Glutamatergic neuron (in vitro differentiated cells): ENCODE measurements at places on chromosomes 11 and 22.

DNA sequence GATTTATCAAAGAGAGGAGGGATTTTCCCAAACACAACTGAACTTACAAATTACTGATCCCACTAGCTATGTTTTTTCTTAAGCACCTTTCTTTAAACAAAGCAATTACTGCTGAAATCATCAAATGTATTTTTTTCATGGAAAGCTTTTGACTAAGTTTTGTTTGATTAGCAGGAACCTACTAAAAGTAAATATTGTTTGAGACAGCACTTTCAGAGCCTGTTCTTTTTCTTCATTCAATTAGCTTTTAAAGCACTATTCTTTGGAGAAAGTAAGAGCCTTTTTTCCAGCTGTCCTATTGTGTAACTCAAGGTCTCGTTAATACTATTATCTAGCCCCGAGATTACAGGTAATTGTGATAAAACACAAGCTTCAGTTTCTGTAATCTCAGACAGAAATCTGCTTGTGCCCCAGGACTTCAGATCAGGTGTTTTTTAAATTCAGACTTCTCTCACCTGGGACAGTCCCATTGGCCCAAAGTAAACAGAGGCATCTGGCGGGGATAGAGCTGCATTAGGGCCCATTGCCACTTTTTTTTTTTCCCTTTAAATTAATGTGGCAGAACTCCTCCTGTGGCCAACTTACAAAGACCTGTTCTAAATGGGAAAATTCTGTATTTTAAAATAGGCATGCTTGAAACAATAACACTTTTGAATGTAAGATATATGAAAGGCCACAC lies 11.0 kb downstream of the CSTPP1 start:
- DNase-seq = no peak
- H3K4me3 ChIP-seq = no peak overlapping the region
- H3K36me3 ChIP-seq = no peaks in the 10 kb centered on the region
- H3K27me3 ChIP-seq = no peaks in the 10 kb centered on the region
- H3K27ac ChIP-seq = no peak overlapping the region

DNA sequence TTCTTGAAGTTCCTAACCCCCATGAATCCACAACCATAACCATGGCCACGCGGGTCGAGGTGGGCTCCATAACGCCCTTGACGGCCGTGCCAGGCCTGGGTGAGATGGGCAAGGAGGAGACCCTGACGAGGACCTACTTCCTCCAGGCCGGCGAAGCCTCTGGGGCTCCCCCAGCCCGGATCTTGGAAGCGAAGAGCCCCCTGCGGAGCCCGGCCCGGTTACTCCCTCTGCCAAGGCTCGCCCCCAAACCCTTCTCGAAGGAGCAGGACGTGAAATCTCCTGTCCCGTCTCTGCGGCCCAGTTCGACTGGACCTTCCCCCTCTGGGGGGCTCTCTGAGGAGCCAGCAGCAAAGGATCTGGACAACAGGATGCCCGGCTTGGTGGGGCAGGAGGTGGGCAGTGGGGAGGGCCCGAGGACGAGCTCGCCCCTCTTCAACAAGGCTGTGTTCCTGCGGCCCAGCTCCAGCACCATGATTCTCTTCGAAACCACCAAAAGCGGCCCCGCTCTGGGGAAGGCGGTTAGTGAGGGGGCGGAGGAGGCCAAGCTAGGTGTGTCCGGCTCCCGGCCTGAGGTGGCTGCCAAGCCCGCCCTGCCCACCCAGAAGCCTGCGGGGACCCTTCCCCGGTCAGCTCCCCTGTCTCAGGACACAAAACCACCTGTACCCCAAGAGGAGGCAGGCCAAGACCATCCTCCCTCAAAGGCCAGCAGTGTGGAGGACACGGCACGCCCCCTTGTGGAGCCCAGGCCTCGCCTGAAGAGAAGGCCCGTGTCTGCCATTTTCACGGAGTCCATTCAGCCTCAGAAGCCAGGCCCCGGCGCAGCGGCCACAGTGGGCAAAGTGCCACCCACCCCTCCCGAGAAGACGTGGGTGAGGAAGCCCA lies 75.7 kb downstream of the KIAA1671 start:
- no peaks in the 10 kb centered on the region for H3K36me3 ChIP-seq
- DNase-seq = peak; percentile 77
- no peak overlapping the region for H3K4me3 ChIP-seq
- H3K27me3 ChIP-seq = peaks cover 2% of the 10 kb centered on the region

DNA sequence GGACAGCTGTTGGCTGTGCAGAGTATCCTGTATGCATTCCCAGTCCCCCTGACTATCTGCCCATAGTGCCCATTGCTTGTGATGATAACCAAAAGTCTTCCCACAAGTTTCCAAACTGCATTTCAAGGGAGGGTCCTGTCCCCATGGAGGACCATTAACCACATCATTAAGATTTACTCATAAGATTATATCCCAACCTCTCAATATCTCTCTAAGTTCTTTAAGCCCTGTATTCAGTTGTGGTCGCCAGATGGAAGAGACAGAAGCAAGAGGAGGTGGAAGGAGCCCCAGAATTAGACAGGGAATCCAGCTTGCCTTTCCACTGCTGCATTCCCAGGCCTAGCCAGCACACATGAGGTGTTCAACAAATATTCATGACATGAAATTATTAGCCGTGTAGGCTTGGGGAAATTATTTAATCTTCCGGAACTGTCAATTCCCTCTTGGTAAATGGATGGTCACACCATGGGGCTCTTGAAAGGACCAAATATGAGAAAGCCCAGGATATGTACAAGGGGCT lies 42.6 kb upstream of the TIMP3 start:
- H3K4me3 ChIP-seq = no peak overlapping the region
- no peaks in the 10 kb centered on the region for H3K36me3 ChIP-seq
- H3K27me3 ChIP-seq = peaks cover 3% of the 10 kb centered on the region
- no peak overlapping the region for H3K27ac ChIP-seq
- DNase-seq = no peak
- H3K4me1 ChIP-seq = no peaks in the 10 kb centered on the region

DNA sequence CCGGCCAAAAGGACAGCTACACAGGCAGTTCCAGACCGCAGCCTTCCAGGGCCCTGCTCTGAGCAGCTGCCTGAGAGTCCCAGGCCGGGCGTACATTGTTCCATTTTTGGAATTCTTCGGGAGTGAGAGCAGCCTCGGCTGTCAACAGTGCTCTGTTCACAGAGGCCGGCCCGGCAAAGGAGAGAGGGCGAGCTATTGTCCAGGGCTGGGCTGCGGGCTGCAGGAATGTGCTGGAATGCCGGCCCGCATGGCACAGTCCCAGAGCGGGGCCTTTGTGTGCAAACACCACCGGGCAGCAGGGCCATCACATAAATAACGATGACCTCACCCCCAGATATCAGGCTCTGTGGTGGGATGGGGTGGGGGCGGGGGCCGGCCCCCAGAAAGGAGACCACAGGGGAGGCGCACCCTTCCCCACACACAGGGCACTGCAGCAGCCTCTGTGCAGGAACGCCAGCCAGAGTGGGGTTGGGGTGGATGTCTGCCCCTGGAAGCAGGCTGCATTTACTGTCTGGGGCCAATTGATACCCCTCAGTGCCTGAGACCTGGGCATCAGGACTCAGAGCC lies 15.8 kb downstream of the LINC01488 start:
- no peaks in the 10 kb centered on the region for H3K27me3 ChIP-seq
- H3K27ac ChIP-seq = no peak overlapping the region
- no peak overlapping the region for H3K4me3 ChIP-seq
- DNase-seq = no peak
- H3K36me3 ChIP-seq = no peaks in the 10 kb centered on the region

DNA sequence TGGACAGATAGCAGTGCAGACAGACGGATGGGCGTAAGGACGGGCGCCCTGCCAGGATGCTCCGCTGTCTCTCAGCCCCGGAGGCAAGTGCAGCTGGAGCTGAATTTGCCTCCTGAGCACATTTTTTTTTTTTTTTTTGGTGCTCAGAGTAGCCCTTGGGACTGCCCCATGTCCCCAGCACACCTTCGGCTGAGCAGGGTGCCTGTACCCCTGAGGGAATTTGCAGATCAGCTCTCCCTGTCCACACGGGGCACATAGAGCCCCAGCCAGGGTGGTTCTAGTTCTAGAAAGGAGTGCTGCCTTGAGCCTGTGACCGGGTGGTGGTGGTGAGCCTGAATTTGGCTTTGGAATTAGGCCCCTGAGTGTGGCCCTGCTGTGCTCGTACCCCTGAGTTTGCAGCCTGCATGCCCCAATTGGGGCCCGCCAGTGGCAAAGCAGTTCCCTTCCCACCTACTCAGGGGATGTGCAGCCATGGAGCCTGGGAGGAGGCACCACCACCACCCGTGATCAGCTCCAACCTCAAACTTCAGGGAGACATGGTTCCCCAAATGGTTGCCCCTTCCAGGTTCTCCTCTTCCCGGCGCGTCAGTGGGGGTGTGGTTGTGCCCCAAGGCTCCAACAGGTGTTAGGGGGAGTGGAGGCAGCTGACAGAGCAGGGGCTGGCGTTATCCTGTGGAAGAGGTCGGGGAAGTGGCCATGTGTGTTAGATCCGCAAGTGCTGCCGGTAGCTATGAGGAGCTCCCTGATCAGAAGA lies 1232.7 kb downstream of the BRD1 start:
- DNase-seq = peak; percentile 6
- peaks cover 2% of the 10 kb centered on the region for H3K4me1 ChIP-seq
- H3K27ac ChIP-seq = no peak overlapping the region
- H3K27me3 ChIP-seq = peaks cover 8% of the 10 kb centered on the region
- H3K36me3 ChIP-seq = peaks cover 10% of the 10 kb centered on the region
- no peak overlapping the region for H3K4me3 ChIP-seq

GRCh38 chr11:95566211-95566610 lies 223.4 kb downstream of the FAM76B start:
- DNase-seq = no peak
- H3K27me3 ChIP-seq = peaks cover 2% of the 10 kb centered on the region
- peaks cover 3% of the 10 kb centered on the region for H3K4me1 ChIP-seq
- H3K4me3 ChIP-seq = no peak overlapping the region

GRCh38 chr11:35968386-35969088 lies 24.7 kb downstream of the LDLRAD3 start:
- peaks cover 53% of the 10 kb centered on the region for H3K4me1 ChIP-seq
- no peak for DNase-seq
- peak overlapping the region; percentile 97 for H3K27ac ChIP-seq
- H3K27me3 ChIP-seq = peaks cover 5% of the 10 kb centered on the region

DNA sequence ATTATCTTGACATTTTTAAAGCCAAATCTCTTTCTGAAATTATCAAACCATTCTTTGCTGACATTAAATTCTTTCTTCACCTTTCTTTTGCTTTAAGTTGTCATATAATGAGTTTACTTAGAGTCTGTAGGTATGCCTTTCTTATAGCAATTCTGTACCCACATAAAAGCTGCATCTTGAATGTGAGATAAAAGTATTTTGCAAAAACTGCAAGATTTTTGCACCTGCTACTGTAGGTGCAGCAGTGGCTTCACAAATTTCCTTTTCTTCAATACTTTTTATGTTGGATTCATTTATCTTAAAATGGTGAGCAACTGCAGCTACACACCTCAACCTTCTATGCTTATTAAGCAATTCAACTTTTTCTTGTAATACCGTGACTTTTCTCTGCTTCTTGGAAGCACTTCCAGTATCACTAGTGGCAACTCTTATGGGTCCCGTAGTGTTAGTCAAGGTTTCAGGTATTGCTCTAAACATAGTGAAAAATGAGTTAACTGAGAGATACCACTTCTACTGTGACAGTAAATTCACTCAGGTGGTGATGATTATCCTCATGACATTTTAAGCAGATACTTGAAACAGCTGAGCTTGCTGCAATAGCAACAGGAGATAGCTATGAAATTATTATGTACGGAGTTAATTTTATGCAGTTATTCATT lies 18.8 kb downstream of the ZFP91 start:
- H3K4me3 ChIP-seq = no peak overlapping the region
- peaks cover 5% of the 10 kb centered on the region for H3K4me1 ChIP-seq
- H3K27me3 ChIP-seq = no peaks in the 10 kb centered on the region
- DNase-seq = no peak
- H3K36me3 ChIP-seq = no peaks in the 10 kb centered on the region

- H3K4me3 ChIP-seq = no peak overlapping the region
- no peak overlapping the region for H3K27ac ChIP-seq
- DNase-seq = no peak
- no peaks in the 10 kb centered on the region for H3K4me1 ChIP-seq
- peaks cover 2% of the 10 kb centered on the region for H3K27me3 ChIP-seq
These were observed 44.3 kb downstream of the RASSF10 start for GRCh38 chr11:13053255-13053917.

GRCh38 chr11:118071416-118072030 lies 5.4 kb upstream of the TMPRSS4 start:
- H3K36me3 ChIP-seq = no peaks in the 10 kb centered on the region
- H3K4me3 ChIP-seq = no peak overlapping the region
- no peak for DNase-seq
- H3K4me1 ChIP-seq = peaks cover 8% of the 10 kb centered on the region
- no peak overlapping the region for H3K27ac ChIP-seq

DNA sequence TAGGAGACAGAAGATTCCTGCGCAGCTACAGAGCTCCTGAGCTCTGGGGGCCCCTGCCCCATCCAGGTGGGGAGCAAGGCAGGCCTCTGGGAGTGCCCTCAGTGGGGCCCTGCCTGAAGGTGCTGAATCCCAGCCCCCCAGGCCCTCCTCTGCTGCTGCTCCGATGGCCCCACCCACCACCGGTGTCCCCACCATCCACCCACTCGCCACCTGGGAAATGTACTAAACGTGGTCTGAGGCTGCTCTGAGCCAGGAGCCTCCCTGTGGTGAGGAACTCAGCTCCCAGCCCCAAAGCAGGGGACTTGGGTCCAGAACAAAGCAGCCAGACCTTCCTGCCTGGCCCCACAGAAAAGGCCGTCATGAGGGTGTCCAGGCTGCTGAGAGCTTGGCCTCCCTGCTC lies 289.4 kb downstream of the CTTN start:
- H3K27me3 ChIP-seq = no peaks in the 10 kb centered on the region
- H3K27ac ChIP-seq = no peak overlapping the region
- no peaks in the 10 kb centered on the region for H3K4me1 ChIP-seq
- H3K4me3 ChIP-seq = no peak overlapping the region

GRCh38 chr11:120977266-120978137 lies 46.4 kb upstream of the TBCEL start:
- H3K4me3 ChIP-seq = no peak overlapping the region
- no peaks in the 10 kb centered on the region for H3K36me3 ChIP-seq
- H3K27me3 ChIP-seq = peaks cover 2% of the 10 kb centered on the region
- peaks cover 1% of the 10 kb centered on the region for H3K4me1 ChIP-seq

DNA sequence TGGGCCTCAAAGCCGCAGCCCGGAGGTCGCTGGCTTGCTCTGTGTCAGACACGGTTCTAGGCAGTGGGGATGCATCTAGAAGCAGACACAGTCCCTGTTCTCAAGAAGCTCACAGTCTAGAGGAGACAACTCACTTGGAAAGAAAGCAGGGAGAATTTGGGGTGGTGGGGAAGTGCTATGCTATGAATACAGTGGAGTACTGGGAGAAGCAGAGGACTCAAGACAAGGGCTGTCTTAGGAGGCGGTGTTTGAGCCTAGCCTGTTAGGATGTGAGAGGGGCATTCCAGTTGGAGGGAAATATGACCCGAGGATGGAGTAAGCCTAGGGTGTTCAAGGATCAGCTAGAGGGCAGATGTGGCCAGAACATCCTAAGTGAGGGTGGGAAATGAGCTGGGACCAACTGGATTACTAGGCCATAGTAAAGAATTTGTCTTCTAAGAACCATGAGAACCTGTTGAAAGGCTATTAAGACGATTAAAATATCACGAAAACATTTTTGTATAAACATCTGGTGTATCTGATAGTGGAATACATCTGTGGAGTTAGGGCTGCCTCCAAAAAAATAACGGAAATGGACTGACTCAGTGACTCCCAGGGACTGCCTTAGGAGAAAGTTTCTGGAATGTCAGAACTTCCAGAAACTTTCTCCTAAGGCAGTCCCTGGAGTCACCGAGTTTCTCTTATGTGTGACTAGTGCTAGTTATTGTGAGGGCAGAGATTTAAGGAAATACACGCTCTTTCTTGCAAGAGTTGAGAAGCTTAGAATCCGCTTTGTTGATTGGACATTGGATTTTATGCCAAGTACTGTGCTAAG lies 1.1 kb upstream of the PITPNB start:
- DNase-seq = no peak
- peak overlapping the region; percentile 93 for H3K27ac ChIP-seq
- peaks cover 12% of the 10 kb centered on the region for H3K27me3 ChIP-seq
- no peaks in the 10 kb centered on the region for H3K36me3 ChIP-seq
